ENCODE measurements at places on chromosomes 4 and X.

DNA sequence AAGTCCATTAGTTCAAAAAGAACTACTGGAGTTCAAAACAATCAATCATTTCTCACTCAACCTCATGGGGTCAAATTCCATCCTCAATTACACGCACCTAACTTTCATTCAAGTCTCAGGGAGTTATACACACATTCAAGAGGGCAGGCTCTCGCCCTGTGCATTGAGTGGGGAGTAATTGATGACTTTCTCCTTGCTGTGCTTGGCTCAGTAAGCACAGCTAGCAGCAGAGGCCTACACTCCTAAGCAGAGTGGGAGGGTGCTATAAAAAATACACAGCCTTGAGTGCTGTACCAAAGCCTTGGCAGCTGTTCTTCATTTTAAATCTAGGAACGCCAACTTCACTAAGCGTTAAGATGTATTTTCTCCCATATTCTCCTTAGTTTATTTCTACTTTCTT, 958.3 kb upstream of the ADGRL3 start:
- no peak for DNase-seq

DNA sequence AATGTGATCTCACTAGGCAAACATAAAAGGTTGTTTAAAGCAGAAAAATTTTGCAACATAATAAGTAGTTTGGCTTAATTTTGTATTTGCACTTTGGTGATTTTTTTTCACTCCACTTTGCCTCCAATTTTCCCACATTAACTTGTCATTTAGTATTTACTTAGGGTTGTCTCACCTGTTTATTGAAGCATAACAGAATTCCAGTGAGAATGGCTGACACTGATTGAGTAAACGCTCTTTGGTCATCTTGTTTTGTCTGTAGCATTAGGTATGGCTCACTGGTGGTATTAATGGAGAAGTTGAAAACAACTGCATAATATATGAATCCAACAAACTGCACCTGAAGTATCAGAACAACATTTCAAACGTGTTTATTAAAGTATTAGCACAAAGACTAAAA, 799.5 kb upstream of the ADGRL3 start:
- no peak for DNase-seq

DNA sequence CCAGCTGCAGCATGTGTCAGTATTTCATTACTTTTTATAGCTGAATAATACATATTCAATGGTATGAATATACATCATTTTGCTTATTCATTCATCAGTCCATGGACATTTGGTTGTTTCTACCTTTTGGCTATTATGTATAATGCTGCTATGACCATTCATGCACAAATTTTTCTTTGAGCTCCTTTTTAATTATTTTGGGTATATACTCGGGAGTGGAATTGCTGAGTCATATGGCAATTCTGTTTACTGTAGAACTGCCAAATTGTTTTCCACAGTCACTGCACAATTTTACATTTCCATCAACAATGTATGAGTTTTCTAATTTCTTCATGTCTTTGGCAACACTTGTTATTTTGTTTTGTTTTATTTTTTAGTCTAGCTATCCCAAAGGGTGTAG, 405.9 kb upstream of the PITX2 start:
- DNase-seq = no peak

DNA sequence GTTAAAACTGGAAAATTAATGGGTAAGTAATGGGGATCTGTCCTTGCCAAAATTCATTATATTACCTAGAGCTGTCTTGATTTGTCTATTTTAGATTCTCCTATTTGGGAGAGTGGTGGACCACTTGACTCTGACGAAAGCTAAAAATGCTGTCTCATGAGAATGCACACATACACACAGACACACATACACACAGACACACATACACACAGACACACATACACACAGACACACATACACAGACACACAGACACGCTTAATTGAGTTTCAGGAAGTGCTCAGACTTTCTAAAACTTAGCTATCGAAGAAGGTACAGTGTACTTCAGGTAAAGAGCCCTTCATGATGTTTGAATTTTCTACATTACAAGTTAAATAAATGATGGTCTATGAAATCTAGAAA, 279.5 kb downstream of the ANKRD50 start:
- DNase-seq = no peak

DNA sequence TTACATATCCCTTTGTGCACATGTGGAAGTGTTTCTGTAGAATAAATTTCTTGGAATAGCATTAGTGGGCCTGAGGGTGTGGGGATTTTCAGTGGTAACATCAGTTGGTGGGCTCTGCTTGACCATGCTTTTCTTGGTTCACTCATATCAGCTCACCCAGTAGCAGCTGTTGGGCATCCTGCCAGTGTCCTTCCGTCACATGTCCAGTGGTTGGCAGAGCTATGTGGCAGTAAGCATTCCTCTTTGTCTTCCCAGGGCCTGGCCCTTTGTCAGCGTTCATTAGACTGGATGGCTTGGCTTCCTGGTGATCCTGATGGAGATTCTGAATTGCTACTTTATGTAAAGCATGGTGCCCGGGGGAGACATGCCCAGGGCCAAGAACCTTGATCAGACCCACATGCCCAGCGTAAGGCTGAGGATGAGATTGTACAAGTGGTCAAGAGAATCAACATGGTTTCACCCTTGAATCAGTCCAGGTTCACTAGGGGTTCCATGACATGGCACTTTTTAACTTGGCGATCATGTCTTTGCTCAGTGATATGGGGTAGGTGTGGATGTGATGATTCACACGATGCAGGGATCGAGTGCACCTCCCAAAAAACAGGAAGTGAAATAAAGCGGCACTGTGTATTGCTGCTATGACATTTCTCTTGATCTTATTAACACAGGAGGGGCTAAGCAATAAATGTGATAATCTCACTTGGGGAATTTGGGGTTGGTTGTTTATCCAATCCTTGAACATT, 72.1 kb upstream of the IGFBP7 start:
- DNase-seq = no peak

GRCh38 chrX:69060631-69061408, 104.4 kb downstream of the PJA1 start:
- no peak for DNase-seq

GRCh38 chr4:188993871-188994270, 854.6 kb downstream of the TRIML1 start:
- DNase-seq = no peak

- DNase-seq = no peak
Observed at GRCh38 chr4:78625073-78625472, 73.5 kb downstream of the ANXA3 start.

GRCh38 chrX:69993494-69993893, 56.2 kb downstream of the AWAT2 start:
- no peak for DNase-seq

GRCh38 chrX:85365370-85365995, 14.0 kb downstream of the POF1B start:
- no peak for DNase-seq

DNA sequence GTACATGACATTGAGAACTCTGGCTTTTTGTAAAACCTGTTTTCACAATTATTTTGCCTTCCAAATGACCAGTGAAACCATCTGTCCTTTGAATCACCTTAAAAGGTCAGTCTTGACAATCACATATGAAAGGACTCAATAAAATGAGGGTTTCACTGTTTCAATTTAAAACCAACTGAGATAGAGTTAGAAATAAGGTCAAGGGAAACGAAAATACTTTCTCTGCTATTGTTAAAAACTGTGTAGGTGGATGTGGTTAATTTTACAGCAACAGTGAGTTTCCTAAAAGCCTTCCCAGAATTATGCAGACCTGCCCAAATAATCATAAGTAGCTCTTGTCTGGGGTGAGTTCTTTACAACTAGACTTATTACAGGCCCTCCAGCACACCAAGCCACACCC, 839.9 kb downstream of the RAB28 start:
- no peak for DNase-seq

- no peak for DNase-seq
Observed at GRCh38 chr4:181432335-181432734, 810.9 kb upstream of the TENM3 start.

GRCh38 chrX:46587158-46587557, 13.6 kb downstream of the CHST7 start:
- DNase-seq = no peak

- no peak for DNase-seq
Observed at GRCh38 chr4:155617296-155617695, 49.4 kb upstream of the GUCY1A1 start.

DNA sequence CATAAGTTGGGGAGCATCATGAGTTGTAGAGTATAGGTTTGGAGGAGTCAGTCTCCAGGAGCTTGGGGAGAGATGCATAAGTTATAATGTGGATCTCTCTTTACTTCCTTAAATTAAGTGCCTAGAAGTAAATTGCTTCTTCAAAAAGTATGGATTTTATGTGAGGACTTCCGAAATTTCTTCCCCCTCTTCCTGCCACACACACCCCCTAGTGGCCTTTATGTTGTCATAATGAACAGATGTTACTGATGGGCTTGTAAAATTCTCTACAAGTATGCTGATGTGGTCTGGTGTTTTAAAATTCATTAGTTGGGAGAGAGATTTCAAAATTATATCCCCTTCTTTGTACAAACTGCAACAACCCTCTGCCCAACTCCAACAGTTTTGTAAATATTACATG, 2.3 kb upstream of the METTL14 start:
- no peak for DNase-seq

DNA sequence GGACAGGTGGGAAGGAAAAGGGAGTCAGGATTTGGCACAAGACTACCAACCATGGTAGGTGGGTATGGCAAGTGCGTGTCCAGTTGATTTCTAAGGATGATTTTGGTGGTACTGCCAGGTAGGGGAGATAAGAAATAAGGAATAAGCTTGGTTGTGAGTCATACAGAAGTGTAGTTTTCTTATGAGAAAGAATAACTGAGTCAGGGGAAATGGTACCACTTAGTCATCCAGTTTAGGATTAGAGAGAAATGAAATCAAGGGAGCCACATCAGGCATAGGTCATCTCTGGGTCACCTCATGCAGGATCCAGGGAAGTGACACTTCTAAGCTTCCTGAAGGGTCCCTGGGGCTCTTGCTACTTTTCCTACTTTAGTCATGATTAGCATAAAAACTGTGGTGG, 107.1 kb upstream of the C1GALT1C1 start:
- no peak for DNase-seq

DNA sequence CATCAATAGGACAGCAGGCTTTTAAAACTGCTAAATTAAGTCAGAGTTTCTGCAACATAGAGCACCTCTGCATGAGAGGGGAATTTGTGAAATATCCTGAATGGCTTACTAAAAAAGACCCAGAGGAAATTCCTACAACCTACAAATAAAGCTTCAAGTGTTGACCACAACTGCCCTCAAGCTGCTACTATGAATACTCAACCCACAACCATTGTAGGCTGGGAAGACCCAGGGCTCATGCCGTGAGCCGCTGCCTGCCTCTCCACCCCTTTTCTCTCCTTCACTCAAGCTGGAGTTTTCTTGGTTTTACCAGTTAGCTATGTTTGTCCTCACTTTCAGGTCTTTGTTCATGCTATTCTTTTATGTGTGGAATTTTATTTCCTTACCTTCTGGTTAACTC, 151.6 kb downstream of the EMCN start:
- no peak for DNase-seq

DNA sequence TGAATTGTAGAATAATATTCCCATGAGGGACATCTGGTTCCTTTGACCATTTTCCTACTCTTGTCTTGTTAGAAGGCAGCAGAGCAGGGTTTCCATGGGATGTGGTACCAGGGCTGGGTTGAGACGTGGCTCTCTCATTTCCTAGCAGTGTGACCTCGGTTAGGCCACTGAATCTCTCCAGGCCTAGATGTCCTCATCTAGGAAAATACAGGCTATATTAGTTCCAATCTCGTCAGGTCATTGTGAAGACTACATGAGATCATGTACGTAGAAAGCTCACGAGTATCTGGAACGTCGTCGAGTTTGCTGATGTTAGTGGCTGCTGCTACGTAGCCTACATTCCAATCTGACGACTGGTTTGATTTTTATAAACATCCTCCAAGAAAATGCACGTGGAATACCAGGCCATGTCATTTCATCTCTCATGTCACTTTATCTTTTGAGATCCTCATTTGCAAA, 278.2 kb upstream of the GATB start:
- DNase-seq = no peak

DNA sequence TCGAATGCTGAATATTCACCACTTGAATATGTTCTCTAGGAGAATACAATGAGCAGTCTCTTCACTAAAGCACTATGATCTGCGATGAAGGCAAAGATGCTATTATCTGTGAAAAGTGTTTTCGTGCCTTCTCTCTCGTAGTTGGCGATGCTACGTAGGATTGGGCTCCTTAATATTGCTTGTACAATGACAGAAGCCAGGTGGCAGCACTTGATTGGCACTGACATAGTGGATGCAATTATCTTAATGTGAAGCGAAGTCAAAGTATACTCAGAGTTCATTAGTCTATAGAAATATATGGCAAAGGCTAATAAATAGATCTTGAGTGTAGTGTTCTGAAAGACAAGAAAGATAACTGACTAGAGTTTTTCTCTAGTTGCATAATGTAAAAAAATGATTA, 1135.7 kb upstream of the AGA start:
- no peak for DNase-seq

GRCh38 chr4:77310931-77311330, 153.9 kb downstream of the CCNG2 start:
- no peak for DNase-seq

DNA sequence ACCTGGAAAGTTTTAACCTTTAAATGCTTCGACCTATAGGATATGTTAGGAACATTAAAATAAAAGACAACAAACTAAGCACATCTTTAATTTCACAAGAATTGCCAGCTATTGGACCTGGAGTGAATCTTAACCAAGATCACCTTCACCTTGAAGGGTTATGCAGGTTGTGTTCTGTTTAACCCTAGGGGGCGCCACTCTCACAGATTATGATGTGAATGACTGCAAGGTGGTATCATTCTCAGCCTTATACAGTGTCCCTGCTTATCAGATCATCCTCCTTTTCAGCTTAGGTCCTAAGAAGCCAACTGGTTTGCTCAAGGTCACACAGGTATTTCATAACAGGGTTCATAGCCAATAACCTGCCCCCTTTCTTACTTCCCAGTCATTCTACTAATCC, 23.5 kb downstream of the INTS6L start:
- DNase-seq = no peak

DNA sequence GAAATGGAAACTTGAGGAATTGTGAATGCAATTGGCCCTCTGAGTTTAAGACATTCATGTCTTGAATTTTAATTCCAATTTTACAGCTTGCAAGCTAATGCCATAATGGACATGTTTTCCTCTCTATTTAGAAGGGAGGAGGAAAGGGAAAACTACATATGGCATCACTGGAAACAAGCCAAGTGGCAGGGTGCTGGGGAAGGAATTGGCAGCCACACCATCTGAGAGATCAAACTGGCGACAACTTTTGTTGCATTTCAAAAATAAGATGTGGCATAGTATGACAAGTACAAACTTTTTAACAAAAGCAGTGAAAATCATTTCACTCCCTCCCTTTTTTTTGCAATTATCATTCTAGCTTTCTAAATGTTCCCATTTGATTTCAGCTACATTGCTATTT, 615.6 kb downstream of the CENPC start:
- no peak for DNase-seq

DNA sequence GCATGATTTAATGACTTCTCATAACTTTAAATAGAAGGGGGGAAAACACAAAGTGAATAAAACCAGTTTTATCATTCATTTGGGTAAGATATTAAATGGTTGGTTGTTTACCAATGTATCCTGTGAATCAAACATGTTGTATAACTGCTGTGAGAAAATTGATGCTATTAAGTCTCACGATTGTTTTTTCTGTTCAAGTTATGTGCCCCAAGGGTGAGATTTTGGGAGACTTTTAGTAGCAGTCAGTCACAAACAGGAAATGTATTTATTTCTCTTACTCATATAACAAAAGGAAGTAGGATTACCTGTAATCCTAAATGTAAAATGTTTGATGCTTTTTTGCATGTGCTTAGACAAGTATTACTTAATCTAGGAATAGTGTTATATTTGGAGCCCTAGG, 39.2 kb downstream of the MTHFD2L start:
- peak; percentile 15 for DNase-seq

All from GM12864 (cell line).